ENCODE measurements at places on chromosomes 13 and 19. TPM values are rescaled to one million over a fixed set of nuclear protein-coding genes. Genes with fewer than 3 reads are reported as not detected.

Gene IGLON5
- total RNA-seq = 1.6 TPM

Gene SUCLA2
- total RNA-seq = 47.9 TPM

Gene C19orf85
- not detected for total RNA-seq

Gene DNAJB1
- 132 TPM for total RNA-seq

Gene SIGLEC7
- total RNA-seq = 1.5 TPM

Gene PRSS57
- total RNA-seq = 3.1 TPM

Gene KLK15
- total RNA-seq = not detected

Gene ZIM2
- 3.9 TPM for total RNA-seq

Gene TYROBP
- total RNA-seq = 24.3 TPM

Gene ZNF792
- total RNA-seq = 12.8 TPM

Gene KIR3DL2
- not detected for total RNA-seq

Gene C13orf46
- total RNA-seq = 0.18 TPM

Gene ARHGAP33
- 27.4 TPM for total RNA-seq

Gene DENND1C
- 2.2 TPM for total RNA-seq

Gene ANKLE1
- 2.6 TPM for total RNA-seq

Gene ZNF665
- total RNA-seq = 4.3 TPM

Gene LENG9
- total RNA-seq = 2.9 TPM
